ENCODE measurements at places on chromosomes 1 and 21. TPM values are rescaled to one million over a fixed set of nuclear protein-coding genes. Genes with fewer than 3 reads are reported as not detected.

DNA sequence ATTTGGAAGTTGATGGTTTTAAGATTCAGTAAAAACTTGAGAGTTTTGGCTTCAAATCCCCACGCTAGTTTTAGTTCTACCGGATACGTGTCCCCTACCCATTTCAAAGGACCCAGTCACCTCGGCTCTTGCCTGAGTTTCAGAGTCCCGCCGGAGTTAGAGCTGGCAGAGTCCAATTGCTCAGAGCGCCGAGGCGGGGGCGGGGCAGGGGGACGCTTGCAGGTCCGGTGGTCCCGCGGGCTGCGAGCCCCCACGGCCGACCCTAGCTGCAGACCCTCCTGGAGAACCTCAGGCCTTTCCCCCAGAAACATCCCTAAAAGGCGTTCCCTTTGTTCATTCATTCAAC lies 765 bp upstream of the VPS45 start:
- peaks cover 37% of the 10 kb centered on the region for H3K4me1 ChIP-seq
- no peaks in the 10 kb centered on the region for H3K27me3 ChIP-seq
- peaks cover 8% of the 10 kb centered on the region for H3K36me3 ChIP-seq
- H3K27ac ChIP-seq = peak overlapping the region; percentile 96
- peak; percentile 59 for DNase-seq

Gene NOS1AP
- total RNA-seq = not detected

DNA sequence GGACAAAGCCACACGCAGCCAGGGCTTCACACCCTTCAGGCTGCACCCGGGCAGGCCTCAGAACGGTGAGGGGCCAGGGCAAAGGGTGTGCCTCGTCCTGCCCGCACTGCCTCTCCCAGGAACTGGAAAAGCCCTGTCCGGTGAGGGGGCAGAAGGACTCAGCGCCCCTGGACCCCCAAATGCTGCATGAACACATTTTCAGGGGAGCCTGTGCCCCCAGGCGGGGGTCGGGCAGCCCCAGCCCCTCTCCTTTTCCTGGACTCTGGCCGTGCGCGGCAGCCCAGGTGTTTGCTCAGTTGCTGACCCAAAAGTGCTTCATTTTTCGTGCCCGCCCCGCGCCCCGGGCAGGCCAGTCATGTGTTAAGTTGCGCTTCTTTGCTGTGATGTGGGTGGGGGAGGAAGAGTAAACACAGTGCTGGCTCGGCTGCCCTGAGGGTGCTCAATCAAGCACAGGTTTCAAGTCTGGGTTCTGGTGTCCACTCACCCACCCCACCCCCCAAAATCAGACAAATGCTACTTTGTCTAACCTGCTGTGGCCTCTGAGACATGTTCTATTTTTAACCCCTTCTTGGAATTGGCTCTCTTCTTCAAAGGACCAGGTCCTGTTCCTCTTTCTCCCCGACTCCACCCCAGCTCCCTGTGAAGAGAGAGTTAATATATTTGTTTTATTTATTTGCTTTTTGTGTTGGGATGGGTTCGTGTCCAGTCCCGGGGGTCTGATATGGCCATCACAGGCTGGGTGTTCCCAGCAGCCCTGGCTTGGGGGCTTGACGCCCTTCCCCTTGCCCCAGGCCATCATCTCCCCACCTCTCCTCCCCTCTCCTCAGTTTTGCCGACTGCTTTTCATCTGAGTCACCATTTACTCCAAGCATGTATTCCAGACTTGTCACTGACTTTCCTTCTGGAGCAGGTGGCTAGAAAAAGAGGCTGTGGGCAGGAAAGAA lies 8.1 kb downstream of the PSRC1 start:
- no peak for DNase-seq
- H3K4me3 ChIP-seq = no peak overlapping the region
- no peaks in the 10 kb centered on the region for H3K27me3 ChIP-seq
- no peak overlapping the region for H3K27ac ChIP-seq
- peaks cover 10% of the 10 kb centered on the region for H3K4me1 ChIP-seq

DNA sequence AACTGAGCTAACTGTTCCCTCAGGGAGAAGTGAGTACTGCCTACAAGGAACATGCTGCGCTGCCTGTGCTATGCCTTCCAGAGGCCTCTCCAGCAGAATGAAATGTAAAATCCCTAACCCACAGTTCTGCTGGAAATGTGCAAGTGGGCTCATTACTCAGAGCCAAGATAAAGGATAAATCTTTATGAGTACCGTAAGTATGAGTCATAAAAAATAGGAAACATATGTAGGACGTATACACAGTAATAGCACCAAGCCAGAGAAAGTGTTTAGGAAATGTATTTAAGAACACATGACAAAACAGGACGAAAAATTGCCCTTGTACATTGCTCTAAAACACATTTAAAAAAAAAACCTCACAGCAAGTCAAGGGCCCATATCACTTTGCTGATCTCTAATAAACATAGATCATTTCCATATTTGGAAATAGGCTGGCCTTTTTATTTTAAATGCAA lies 104.6 kb downstream of the TGFBR3 start:
- H3K36me3 ChIP-seq = peaks cover 11% of the 10 kb centered on the region
- no peak for DNase-seq
- peaks cover 5% of the 10 kb centered on the region for H3K4me1 ChIP-seq
- no peak overlapping the region for H3K4me3 ChIP-seq
- no peaks in the 10 kb centered on the region for H3K27me3 ChIP-seq

GRCh38 chr1:216178281-216178680 lies 245.0 kb downstream of the USH2A start:
- no peaks in the 10 kb centered on the region for H3K36me3 ChIP-seq
- H3K4me1 ChIP-seq = no peaks in the 10 kb centered on the region
- no peak overlapping the region for H3K27ac ChIP-seq
- no peak for DNase-seq
- H3K27me3 ChIP-seq = no peaks in the 10 kb centered on the region
- H3K4me3 ChIP-seq = no peak overlapping the region

DNA sequence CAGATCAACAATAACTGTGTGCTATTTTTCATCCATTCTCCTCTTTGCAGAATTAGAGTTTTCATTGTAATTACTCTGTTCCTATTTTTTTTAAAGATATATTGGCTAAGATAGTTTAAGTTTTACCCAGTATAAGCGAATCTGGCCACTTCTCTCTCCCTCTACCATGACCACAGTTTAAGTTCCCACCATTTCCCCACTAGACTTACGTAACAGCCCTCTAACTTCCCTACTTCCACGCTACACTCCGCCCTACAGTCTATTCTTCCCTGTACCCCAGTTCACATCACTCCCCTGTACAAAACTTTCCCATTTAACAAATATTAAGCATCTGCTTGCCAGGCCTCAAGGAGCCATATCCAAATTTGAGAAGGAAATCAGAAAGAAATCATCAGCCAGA lies 16.5 kb downstream of the CTSK start:
- peaks cover 11% of the 10 kb centered on the region for H3K4me1 ChIP-seq
- no peak for DNase-seq
- H3K27me3 ChIP-seq = no peaks in the 10 kb centered on the region
- H3K4me3 ChIP-seq = no peak overlapping the region
- peaks cover 3% of the 10 kb centered on the region for H3K36me3 ChIP-seq

- no peak overlapping the region for H3K4me3 ChIP-seq
- peak overlapping the region; percentile 48 for H3K27ac ChIP-seq
- peaks cover 52% of the 10 kb centered on the region for H3K4me1 ChIP-seq
- H3K27me3 ChIP-seq = peaks cover 28% of the 10 kb centered on the region
- H3K36me3 ChIP-seq = peaks cover 1% of the 10 kb centered on the region
- DNase-seq = no peak
Observed at GRCh38 chr1:29708796-29709703, 472.7 kb downstream of the PTPRU start.

- no peak overlapping the region for H3K4me3 ChIP-seq
- no peak for DNase-seq
- no peaks in the 10 kb centered on the region for H3K36me3 ChIP-seq
- no peak overlapping the region for H3K27ac ChIP-seq
- peaks cover 2% of the 10 kb centered on the region for H3K4me1 ChIP-seq
- peaks cover 83% of the 10 kb centered on the region for H3K27me3 ChIP-seq
Observed at GRCh38 chr1:202645097-202645476, 65.2 kb downstream of the SYT2 start.

- no peaks in the 10 kb centered on the region for H3K4me1 ChIP-seq
- H3K36me3 ChIP-seq = no peaks in the 10 kb centered on the region
- H3K27ac ChIP-seq = no peak overlapping the region
- DNase-seq = no peak
- H3K27me3 ChIP-seq = peaks cover 26% of the 10 kb centered on the region
- no peak overlapping the region for H3K4me3 ChIP-seq
Observed at GRCh38 chr1:31453384-31454079, 40.5 kb downstream of the SERINC2 start.

- no peak overlapping the region for H3K27ac ChIP-seq
- no peaks in the 10 kb centered on the region for H3K36me3 ChIP-seq
- H3K4me1 ChIP-seq = peaks cover 11% of the 10 kb centered on the region
- no peaks in the 10 kb centered on the region for H3K27me3 ChIP-seq
- DNase-seq = no peak
- no peak overlapping the region for H3K4me3 ChIP-seq
Observed at GRCh38 chr21:29182691-29183092, 52.2 kb downstream of the MAP3K7CL start.

Gene ATP6V1G3
- total RNA-seq = not detected

DNA sequence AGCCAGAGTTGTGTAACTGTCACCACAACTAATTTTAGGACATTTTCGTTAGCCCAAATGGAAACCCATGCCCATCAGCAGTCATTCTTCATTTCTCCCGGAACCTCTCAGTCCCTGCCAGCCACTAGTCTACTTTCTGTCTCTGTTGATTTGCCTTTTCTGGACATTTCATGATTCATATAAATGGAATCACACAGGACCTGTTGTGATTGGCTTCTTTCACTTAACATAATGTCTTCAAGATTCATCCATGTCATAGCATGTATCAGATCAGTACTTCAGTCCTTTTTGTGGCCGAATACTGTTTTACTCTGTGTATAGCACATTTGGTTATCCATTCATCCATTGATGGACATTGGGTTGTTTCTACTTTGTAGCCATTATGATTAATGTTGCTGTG lies 7.1 kb downstream of the SLC66A1 start:
- no peaks in the 10 kb centered on the region for H3K27me3 ChIP-seq
- no peak for DNase-seq
- peaks cover 22% of the 10 kb centered on the region for H3K4me1 ChIP-seq
- no peak overlapping the region for H3K27ac ChIP-seq
- H3K36me3 ChIP-seq = no peaks in the 10 kb centered on the region

GRCh38 chr1:62723883-62724282 lies 35.7 kb upstream of the DOCK7 start:
- no peak overlapping the region for H3K4me3 ChIP-seq
- no peak for DNase-seq
- H3K36me3 ChIP-seq = no peaks in the 10 kb centered on the region
- peaks cover 21% of the 10 kb centered on the region for H3K27me3 ChIP-seq
- H3K27ac ChIP-seq = no peak overlapping the region

GRCh38 chr1:23196627-23197328 lies 20.5 kb downstream of the HTR1D start:
- no peak for DNase-seq
- peaks cover 18% of the 10 kb centered on the region for H3K27me3 ChIP-seq
- no peaks in the 10 kb centered on the region for H3K36me3 ChIP-seq
- H3K27ac ChIP-seq = no peak overlapping the region
- no peak overlapping the region for H3K4me3 ChIP-seq
- no peaks in the 10 kb centered on the region for H3K4me1 ChIP-seq

Gene LEFTY2
- total RNA-seq = not detected

Gene BNIPL
- 1.0 TPM for total RNA-seq

Gene HMGCS2
- total RNA-seq = not detected

DNA sequence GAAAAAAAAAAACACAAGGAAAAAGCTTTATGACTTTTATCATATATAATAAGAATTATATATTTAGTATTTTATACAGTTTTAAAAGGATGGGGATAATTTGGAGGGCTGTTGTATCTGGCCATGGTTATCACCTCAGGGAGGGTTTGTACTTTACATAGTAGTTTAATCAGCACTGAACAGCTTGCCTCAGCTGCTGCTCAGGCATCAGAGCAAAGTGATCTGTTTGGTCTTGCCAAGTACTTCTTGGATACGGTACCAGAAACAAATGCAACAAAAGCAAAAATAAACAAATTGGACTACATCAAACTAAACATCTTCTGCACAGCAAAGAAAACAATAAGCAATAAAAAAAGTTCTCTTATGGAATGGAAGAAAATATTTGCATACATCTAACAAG lies 2.6 kb upstream of the SPTA1 start:
- no peaks in the 10 kb centered on the region for H3K4me1 ChIP-seq
- H3K27ac ChIP-seq = no peak overlapping the region
- no peaks in the 10 kb centered on the region for H3K36me3 ChIP-seq
- H3K4me3 ChIP-seq = no peak overlapping the region
- no peak for DNase-seq
- H3K27me3 ChIP-seq = peaks cover 21% of the 10 kb centered on the region

DNA sequence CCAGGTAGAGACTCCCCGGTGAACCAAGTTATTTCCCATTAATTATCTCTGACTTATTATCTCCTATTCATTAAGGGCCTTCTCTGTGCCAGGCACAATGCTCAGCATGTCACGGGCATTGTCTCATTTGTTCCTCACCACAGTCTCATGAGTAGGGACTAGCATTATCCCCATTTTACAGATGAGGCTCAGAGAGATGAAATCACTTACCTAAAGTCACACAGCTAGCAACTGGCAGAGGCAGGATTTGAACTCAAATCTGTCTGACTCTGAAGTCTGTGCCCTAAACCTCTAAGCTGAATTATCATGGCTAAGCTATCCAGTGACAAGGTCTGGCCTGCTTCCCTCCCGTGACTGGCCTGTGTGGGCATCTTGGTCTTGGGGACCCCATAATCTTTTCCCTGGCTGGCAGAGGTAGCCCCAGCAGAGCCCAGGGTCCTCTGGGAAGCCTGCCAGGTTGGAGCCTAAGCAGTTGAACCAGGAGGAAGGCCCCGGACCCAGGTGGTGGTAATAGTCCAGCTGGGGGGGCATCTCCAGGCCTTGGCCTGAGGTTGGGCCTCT lies 4.5 kb downstream of the MAP7D1 start:
- H3K27me3 ChIP-seq = no peaks in the 10 kb centered on the region
- peaks cover 63% of the 10 kb centered on the region for H3K4me1 ChIP-seq
- H3K27ac ChIP-seq = peak overlapping the region; percentile 94

Gene NTNG1
- total RNA-seq = 1.1 TPM

Gene ZNF683
- 26.3 TPM for total RNA-seq

Gene CD48
- 304 TPM for total RNA-seq

- no peak for DNase-seq
- H3K36me3 ChIP-seq = peaks cover 10% of the 10 kb centered on the region
- peaks cover 26% of the 10 kb centered on the region for H3K4me1 ChIP-seq
Observed at GRCh38 chr1:17184822-17185484, 20.0 kb upstream of the PADI1 start.

DNA sequence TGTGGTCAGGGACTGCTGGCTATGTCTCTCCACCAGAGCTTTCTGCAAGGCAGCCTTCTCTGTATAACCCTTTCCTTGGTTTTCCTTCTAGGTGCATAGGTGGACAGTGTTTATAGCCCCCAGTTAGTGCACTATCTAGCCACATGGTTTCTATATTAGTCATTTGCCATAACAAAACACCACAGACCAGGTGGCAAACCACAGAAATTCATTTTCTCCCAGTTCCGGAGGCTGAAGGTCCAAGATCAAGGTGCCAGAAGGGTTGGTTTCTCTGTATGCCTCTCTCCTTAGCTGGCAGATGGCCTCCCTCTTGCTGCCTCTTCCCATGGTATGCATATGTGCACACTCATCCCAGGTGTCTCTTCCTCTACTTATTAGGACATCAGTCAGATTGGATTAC lies 106.4 kb downstream of the KAZN start:
- no peak for DNase-seq
- H3K36me3 ChIP-seq = no peaks in the 10 kb centered on the region
- no peaks in the 10 kb centered on the region for H3K27me3 ChIP-seq
- no peaks in the 10 kb centered on the region for H3K4me1 ChIP-seq
- no peak overlapping the region for H3K4me3 ChIP-seq
- H3K27ac ChIP-seq = no peak overlapping the region

Gene NUP210L
- 0.09 TPM for total RNA-seq

Gene FCRL2
- total RNA-seq = not detected

Gene ACTN2
- total RNA-seq = not detected

Gene LCE4A
- not detected for total RNA-seq

Gene IL19
- total RNA-seq = not detected

Measured in activated CD8-positive, alpha-beta memory T cell treated with anti-CD3 and anti-CD28 coated beads, Interleukin-2, amount 10 ng/mL, durations not matched to agents 7 days and 5 days (primary cell).